ENCODE measurements at places on chromosomes 4 and X.

- no peak for DNase-seq
These were observed 950.9 kb upstream of the NDST4 start for GRCh38 chr4:116064331-116064730.

- no peak for DNase-seq
These were observed 37.5 kb downstream of the MTMR1 start for GRCh38 chrX:150730719-150731118.

DNA sequence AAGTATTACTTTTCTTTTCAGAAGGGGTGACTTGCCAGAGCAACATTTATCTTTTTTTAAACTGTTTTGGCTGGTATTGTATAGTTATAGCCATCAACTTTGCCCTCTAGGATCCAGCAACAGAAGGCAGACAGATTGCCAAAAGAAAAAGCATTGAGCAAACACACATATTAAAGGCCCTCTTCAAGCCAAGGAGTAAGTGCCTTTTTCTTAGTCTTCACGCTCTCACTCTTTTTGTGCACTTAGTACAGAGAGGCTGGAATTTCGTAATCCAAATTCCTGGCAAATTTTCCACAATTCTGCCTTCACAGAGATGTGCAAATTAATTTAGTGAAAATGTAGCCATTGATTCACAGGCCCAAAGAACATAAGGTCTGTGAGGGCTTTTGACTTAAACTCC lies 253.1 kb upstream of the EDA2R start:
- no peak for DNase-seq

DNA sequence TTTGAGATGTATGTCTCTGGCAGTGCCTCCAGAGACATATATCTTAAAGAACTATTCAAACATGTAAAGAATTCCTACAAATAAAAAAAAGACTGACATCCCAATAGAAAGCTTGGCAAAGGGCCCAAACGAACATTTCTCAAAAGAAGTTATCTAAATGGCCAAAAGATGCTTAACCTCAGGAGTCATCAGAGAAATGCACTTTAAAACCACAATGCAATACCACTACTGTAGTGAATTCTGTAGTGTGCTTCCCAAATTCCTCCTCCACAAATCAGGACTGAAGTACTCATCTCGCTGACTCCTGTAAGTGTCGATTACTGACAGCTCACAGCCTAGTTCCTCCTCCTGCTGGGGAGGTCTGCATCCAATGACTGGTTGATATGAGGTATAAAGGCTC lies 129.0 kb upstream of the MAMLD1 start:
- no peak for DNase-seq

- no peak for DNase-seq
These were observed 173.3 kb upstream of the S100G start for GRCh38 chrX:16476692-16477091.

DNA sequence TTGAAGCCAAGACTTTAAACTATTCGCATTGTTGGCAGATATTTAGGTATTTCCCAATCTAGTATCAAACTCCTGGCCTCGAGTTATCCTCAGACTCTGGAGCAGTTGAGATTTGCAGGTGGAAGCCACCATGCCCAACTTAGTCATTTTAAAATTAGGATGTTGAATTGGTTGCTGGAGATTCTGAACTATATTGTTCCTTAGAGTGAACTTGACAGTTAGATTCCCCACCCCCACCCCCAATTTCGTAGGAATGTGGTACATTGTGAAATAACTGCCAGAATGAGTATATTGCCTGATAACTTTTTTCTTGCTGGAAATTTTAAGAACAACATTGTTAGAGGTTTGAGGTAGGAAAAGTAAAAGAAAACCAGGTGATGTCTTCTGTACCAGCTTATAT lies 2.3 kb downstream of the NOCT start:
- no peak for DNase-seq

- peak; percentile 6 for DNase-seq
These were observed 290.7 kb upstream of the FAM241A start for GRCh38 chr4:111854494-111855087.

DNA sequence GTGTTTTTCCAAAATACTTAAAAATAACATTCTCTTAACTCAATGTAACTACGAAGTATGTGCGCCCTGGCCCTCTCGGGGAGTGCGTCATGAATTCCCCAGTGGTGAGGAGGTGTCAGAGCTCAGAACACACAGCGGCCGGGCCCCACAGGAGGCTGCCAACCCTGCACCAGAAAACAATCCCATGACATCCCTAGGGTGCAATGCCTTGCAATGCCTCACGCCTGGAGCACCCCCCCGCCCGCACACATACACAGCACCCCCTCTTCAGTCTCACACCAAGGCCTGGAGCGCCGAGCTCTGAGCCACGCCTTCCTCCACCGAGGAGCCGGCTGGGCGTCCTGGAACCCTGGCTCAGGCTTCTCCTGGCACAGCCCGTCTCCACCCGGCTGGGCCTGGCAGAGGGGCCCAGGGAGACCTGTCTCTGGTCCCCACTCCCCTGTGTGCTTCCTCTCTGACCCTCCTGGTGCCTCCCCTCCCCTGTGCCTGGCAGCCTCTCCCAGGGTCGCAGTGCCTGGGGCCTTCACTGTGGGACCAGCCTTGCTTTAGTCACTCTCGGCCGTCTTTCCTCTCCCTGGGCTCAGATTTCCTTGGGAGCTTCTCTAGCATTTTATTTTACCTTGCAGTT lies 108.2 kb upstream of the ADRA2C start:
- no peak for DNase-seq

GRCh38 chr4:168124008-168124641 lies 31.8 kb downstream of the ANXA10 start:
- no peak for DNase-seq

All from erythroblast (primary cell).